ENCODE measurements at places on chromosomes 1 and 21.

DNA sequence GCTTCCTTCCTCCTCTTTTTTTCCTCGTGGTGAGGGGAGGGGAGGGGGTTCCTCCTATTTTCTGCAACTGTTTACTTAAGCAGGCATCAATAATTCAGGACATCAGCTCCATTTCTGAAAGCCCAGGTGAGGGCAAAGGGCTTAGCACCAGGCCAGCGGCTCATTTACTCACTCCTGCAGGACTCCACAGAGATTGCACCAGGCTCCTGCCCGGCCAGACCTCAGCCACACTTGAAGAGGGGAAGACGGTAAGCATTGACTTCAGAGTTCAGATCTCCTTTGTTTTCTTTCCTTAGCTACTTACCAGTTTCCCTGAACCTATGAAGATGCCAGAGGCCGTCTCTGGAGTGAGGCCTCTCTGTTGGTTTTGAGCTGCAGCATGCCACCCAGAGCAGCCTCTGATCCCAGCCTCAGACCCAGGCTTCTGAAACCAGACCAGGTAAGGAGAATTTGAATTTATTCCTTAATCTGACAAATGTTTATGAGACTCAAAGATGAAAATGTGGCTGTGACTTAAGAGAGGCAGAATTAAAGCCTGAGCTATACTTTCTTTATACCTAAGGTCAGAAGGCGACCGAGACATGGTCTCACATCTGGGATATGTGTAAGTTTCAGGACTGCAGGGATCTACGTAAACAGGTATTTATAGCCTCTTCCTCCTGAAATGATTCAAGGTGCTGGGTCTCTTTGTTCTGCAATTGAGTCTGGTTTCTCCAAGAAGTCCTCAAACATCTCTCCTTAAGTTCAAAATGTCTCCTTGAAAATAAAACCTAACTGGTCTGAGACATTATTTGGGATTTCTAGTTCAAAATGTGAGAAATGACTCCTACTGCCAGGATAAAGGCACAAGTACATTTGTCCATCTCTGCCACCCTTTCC, 272.5 kb upstream of the RUNX1 start:
- DNase-seq, result no peak

GRCh38 chr1:94654031-94654430, 112.5 kb upstream of the F3 start:
- no peak for DNase-seq

- DNase-seq, result no peak
Observed at GRCh38 chr1:48291421-48291820, 68.9 kb downstream of the SLC5A9 start.

- no peak for DNase-seq
Observed at GRCh38 chr1:165914136-165914798, 86.9 kb downstream of the UCK2 start.

GRCh38 chr1:207884266-207885029, 26.5 kb downstream of the CD34 start:
- DNase-seq, result no peak

- no peak for DNase-seq
Observed at GRCh38 chr1:153140484-153140883, 10.2 kb downstream of the SPRR2G start.

All from T-helper 17 cell (primary cell).